Muscle of leg (tissue), 16 donors: ENCODE measurements at places on chromosomes 16 and 17. TPM values are rescaled to one million over a fixed set of nuclear protein-coding genes. Genes with fewer than 3 reads are reported as not detected.

Gene ST6GALNAC1
- 0.13 TPM for total RNA-seq

Gene MT3
- 12.6 TPM for total RNA-seq

Gene CCL4L2
- total RNA-seq, result 3.7 TPM

Gene DNAI2
- 0.09 TPM for total RNA-seq

Gene SMARCD2
- 39.1 TPM for total RNA-seq

Gene ZNF423
- total RNA-seq, result 15.8 TPM

Gene CIBAR2
- not detected for total RNA-seq

Gene CDT1
- total RNA-seq, result 2.7 TPM

Gene TBCD
- 47.8 TPM for total RNA-seq

DNA sequence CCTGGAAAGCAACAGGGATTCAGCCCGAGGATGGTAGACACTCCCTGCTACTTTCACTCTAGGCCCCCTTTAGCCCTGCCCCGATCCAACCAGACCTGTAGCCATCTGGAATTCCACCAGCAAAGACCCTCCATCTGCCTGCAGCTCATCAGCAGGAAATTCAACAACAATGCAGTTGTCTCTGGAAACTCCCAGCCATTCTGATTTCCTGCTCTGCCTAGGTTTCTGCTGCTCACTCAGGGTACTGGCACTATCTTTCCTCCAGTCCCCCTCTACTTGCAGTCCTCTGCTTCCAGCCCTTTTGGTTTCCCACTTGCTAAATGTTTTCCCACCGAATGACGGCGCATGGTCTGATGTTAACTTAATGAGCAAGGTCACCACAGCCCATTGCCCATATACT, 2.7 kb upstream of the SP6 start:
- DNase-seq, result no peak

- DNase-seq, result peak; percentile 47
Observed at GRCh38 chr16:10539236-10539635, 41.2 kb downstream of the EMP2 start.

GRCh38 chr16:23288726-23289512, 13.2 kb upstream of the SCNN1B start:
- no peak for DNase-seq

DNA sequence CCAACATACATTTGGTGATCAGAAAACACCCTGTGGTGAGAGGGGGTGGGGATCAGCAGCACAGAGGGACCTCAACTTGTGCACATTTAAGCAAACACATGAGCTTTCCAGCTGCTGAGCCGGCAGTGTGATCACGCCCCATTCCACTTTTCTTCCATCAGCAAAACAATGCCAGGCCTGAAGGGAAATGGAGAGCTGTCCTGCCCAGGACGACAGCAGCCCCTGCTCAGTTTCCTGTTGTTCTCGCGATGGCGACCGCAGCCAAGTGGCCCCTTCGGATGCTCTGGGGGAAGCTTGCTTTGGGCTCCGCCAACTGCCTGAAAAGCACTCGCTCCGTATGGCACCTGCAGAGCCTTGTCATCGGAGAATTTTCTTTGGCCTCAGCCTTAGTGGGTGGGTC, 272.3 kb downstream of the FOXL1 start:
- no peak for DNase-seq

DNA sequence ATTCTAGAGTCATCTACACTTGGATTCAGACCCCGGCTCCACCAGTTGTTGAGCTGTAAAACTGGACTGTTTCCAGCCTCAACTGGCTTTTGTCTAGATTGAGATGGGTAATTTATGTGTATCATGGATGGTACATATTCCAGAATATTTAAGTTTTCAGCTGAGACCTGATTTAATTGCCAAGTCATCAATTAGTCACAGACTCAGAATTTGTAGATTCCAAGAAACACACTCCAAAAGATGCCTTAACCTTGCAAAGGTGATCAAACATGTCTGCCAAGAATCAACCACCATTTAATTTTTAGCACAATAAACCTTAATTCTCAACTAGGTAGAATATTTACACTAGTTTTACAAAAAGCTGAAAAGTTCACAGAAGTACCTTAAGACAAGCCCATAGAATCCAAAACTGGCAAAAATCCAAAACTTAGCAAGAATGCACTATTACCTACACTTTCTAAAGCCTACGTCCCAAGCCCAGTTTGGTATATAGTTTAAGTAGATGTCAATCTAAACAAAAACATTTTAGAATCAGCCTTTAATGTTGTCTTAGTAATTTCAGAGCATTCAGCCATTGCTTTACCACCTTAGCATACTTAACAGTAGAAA, 17.7 kb downstream of the SIAH1 start:
- DNase-seq, result no peak

DNA sequence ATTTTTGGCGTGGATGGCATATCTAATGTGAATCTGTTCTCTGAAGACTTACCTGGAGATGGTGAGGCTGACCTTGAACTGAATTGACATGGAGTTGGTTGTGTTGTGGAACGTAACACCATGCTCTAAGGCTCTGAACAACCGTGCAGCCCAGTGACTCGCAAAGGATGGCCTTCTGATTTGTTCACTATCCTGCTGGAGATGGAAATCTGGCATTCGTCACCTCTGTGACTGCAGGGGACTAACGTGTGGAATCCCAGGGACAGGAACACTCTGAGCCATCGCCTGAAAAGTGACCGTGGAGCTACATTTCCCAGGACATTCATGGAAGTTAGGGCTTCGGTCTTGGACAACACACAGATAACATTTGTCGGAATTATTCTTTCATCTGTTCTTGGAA, 61.1 kb downstream of the BANP start:
- DNase-seq, result no peak

DNA sequence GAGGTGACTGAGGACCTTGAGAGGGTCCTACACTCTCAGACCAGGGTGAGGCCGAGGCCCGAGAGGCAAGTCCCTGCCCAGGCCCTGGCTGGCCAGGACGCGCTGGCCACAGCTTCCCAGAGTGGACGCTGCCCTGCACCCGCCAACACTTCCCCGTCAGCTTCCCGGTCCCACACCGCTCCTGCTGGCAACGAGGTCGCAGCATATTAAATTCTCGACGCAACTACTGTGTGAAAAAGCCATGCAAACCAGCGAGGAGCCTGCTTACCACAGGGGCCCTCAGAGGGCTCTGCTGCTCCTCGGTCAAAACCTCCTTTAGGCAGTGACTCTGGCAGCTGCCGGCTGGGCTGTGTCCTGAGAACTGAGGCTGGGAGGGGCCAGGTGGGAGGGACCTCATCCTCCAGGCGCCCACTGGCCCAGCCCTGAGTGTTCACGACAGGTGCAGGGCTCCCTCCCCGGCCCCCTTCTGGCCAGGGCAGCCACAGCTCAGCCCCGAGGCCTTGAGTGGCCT, 2.1 kb upstream of the TEX19 start:
- peak; percentile 48 for DNase-seq

DNA sequence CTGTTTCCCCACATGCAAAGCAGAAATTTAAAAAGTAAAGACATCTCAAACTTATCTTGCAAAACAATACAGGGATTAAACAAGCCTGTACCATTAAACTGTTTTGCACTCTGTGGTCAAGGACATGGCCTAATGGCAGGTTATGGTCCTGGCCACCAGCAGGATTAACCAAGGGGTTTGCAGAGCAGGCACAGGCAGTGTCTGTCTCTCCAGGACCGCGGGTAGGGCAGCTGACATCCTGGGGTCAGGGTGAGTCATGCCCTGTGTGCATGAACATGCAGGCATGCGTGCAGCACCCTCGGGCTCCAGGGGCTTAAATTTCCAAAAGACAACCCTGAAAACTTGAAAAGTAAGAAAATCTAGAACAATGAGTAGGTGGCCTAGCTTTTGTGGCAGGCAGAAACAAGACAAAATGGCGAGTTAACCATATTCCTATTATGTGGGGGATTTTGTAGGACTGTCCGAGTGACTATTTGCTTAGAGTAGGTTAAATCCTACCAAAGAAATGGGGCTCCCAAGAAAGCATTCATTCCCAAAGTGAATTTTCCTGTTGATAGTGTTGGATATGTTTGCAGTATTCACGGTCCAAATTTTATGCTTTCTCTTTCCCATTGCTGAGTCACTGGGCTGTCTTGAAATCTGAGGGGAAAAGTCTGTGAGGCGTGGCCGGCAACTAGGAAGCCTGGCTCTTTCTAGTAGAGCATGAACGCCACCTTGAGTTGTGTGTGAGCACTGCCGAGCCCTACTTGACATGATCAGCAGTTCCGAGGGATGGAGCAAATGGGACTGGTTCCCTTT, 158.4 kb upstream of the FAM20A start:
- DNase-seq, result peak; percentile 98

DNA sequence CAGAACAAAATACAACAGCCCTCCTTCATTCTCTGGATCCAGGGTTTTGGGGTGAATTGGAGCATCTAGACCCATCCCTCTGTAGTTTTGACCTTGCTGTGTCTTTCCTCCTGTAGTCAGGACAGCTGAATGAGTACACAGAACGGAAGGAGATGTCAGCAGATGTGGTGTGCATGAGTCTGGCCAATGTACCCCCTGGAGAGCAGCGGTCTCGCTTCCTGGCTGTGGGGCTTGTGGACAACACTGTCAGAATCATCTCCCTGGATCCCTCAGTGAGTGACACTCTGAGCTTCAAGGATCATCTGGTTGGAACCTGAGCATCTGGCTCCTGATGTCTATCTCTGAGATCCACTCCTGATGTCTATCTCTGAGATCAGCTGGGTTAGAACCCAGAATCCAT, 32.4 kb downstream of the SF3B3 start:
- DNase-seq, result no peak

DNA sequence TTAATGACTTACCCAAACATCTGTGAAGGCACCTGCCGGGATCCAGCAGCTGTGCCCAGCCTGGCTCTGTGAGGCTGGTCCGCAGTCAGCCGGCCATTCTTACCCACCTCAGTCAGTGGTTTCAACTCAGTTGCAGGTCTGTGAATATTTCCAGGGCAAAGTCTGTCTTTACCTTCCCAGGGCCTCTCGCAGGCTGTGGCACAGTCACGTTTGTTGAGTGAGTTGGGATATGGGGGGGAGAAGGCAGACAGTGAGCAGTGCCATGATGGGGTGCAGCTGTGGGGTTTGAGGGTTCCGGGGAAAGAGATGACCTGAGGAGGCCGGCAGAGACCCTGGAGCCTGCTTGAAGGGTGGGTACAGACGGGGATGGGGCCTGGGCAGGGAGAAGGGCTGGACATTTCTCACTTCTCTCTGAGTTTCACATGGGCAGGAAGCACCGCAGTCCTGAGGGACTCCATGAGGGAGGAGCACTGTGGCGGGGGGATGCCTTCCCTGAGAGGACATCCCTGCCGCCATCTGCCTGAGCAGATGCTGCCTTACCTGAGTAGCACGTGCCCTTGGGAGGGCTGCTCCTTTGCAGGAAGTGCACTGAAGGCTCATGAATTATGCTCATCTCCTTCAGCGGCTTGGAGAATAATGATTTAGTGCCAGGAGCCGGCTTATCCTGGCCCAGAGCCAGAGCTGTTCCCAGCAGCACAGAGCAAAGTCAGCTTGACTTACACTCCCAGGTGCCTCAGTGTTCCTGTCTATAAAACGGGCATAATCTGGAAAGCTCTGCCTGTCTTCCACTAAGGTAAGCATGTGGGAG, 48.1 kb downstream of the KSR1 start:
- no peak for DNase-seq

GRCh38 chr17:2022647-2023240, 2.4 kb downstream of the RTN4RL1 start:
- no peak for DNase-seq

DNA sequence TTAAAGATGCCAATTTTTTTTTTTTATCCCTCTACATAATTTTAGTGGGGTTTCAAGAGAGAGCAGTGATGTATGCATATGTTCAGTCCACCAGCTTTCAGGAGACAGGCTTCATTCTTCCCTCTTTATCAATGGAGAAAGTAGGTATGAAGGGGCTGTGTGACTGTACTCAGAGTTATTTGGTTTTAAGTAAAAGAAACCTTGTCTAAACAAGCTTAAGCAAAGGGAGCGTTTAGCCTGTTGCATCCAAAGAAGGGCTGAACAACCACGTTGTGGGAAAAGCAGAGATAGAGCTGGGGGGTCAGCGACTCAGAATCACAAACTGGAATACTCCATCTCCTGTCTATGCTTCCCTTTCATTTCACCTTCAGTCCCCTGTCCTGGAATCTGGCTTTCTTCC, 50.4 kb upstream of the HAS3 start:
- no peak for DNase-seq

DNA sequence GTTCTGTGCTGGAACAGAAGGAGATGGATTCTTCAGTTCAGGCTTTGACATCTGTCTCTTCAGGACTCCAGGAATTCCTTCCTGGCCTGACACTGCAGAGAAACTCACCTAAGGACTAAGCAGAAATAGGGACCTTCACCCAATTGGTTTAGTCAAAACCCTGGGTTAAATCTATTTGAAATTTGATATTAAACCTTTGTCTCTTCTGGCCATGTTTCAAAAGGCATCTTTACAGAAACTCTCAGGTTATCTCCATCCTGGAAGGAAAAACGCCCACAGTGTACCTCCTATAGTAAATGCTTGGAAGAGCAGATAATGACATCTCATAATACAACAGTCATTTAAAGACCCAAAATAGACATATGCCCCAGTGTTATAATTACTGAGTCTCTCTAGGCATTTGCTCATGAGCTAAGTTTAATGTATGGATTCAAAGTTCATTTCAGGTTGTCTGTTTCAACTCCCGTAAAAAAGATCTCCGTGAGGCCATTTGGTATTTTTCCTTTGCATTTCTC, 5.6 kb upstream of the HOXB4 start:
- DNase-seq, result no peak

DNA sequence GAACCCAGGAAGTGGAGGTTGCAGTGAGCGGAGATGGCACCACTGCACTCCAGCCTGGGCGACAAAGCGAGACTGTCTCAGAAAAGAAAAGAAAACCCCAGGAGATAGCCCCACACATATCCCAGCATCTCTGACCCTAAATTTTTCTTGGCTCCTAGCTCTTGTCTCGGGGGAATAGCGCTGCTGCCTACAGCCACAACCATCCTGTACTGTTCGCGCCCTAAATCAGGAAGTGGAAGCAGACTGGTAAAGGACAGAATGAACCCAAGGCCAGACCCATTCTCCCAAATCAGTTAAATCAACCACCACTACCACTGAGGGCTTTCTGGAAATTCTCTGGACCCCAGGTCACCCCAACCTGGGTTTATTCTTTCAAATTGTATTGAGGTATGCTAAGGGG, 1.7 kb downstream of the CTDNEP1 start:
- DNase-seq, result peak; percentile 30

GRCh38 chr17:33858121-33858520, 397.0 kb upstream of the CCL2 start:
- DNase-seq, result no peak

DNA sequence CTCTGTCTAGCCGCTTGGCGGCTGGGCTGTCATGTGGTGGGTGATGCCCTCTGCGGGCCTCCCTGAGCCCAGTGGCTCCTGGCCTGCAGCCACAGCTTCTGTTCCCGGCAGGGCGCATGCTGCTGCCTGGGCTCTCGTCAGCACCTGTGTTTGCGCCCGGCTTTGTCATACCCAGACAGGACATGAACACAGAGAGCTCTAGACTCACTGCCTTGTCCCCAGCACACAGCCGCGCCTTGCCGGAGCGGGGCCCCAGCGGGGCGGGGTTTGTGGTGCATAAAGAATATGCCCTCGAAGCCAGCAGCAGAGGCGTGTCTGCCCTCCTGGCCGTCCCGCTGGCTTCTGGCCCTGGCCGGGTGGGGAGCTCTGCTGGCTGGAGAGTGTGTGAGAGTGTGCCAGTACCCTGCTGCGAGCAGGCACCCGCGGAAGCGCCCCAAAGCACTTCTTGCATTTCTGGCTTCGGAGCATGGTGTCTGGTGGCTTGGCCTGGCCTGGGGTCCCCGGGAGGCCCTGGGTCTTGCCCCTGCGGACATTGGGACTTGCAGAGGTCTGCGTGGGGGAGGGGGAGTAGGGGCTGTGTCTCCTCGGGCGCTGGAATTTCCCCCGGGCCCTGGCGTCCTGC, 14.4 kb downstream of the ASPSCR1 start:
- DNase-seq, result peak; percentile 85
